ENCODE measurements at places on chromosomes 4 and X.

DNA sequence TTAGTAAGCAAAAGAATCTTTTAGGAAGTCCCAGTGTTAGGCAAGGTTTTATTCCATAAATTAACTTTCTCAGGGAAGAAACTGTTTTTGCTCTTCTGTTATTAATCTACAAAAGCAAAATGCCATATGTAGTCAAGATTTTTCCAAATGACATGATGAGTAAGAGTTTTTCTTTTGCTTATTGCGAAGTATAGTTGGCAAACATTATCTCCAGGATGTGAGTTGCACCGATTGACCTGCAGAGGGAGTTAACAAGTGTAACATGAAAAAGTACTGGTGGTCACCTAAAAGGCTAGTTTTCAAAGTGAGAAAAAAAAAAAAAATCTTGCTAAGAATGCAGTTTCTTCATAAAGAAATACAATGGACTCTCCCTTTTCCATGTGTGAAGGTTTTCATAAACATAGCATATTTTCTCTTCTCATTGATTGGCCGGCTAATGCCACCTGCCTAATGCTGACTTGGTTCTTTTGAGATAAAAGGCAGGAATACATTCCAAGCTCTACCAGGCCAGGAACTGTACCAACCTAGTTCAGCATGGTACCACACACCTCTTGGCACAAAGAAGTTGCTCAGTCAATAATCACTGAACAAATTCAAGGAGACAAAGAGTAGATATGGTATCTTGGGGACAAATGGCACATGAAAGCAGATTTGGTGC is 100.2 kb downstream of the LNX1 start:
- DNase-seq, result no peak

DNA sequence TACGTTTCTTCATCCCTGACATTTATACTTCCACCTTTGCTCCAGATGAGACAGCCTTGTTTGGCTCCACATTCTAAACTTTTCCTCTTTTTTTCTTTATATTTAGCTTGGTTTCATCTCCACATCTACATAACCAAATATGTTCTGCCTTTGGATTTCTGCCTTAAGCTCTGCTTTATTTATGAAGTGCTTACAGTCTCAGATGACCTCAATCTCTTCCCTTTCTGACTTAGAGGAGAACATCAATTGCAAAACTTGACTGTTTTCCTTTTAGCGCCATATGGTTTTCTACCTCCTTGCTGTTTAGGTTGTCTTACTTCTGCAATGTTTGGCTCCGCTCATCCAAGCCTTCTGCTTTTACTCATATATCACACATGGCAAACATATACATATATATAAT is 7.5 kb downstream of the ASB5 start:
- DNase-seq, result no peak

- no peak for DNase-seq
Measured at GRCh38 chr4:38489924-38490639, 173.9 kb upstream of the KLF3 start.

- DNase-seq, result no peak
Measured at GRCh38 chrX:2694914-2695267, 3.8 kb downstream of the CD99 start.

GRCh38 chr4:24988776-24989175 is 42.0 kb downstream of the LGI2 start:
- DNase-seq, result no peak

DNA sequence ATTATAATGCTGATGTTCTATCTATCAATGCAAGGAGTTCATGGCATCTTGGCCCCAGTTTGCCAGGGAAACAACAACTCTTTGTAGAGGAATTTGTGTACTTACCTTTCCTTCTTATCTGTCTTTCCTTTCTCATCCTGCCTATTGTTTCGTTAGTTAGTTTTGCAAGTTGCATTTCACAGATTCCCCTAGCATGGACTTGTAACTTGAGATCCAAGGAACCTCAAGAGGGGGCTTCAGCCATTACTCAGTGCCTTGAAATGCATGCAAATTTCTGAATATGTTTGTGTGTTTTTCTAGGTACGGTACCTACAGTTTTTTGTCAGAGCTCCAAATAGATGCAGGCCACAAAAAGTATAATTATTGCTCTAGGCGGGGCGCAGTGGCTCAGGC is 203.6 kb downstream of the LDB2 start:
- no peak for DNase-seq

- no peak for DNase-seq
Measured at GRCh38 chr4:88442689-88443191, 14.2 kb upstream of the HERC5 start.

DNA sequence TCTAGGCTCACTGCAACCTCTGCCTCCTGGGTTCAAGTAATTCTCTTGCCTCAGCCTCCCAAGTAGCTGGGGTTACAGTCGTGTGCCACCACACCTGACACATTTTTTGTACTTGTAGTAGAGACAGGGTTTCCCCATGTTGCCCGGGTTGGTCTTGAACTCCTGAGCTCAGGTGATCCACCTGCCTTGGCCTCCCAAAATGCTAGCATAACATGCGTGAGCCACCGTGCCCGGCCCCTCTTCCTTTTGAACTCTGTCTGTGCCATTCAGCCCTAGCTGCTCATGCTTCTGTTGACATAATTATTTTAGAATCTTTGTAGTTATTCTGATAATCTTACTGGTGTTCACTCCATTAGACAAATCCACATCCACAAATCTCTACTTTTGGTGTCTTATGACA is 1231.3 kb upstream of the ADGRL3 start:
- DNase-seq, result no peak

- no peak for DNase-seq
Measured at GRCh38 chrX:132916349-132916748, 42.1 kb downstream of the HS6ST2 start.

DNA sequence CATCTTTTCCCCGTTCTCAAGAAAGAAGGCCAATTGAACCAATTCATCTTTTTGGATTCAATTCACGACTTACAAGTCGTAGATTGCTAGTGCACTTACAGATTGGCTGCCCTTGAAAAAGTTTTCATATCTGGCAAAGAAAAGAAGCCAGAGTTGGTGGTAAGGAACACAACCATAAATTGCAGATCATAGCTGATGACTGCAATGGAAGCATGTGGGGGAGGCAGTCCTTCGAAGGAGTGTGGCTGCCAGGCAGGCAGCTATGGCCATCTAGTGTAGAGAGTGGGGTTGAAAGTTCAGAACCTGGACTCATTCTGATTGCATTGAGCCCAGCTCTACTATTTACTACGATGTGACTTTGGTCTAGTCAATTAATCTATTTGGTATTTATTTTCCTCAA is 4.5 kb downstream of the GPM6A start:
- DNase-seq, result no peak

DNA sequence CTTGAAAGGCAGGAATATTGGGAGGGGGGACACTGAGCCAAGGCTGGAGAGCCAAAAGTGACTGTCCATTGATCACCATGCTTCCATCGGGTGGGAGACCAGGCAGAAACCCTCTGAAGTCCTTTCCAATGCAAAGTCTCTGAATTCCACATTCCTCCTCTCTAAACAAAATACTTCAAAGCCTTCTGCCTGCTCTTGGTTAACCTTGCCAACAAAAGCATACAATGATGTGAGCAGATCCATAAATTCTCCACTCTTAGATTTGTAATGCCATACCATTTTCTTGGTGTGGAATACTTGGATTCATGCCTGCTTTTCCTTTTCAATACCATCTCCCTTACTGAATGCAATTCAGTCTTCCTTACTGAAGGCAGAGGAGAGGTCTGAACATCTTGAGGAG is 74.1 kb upstream of the FAM9B start:
- no peak for DNase-seq

DNA sequence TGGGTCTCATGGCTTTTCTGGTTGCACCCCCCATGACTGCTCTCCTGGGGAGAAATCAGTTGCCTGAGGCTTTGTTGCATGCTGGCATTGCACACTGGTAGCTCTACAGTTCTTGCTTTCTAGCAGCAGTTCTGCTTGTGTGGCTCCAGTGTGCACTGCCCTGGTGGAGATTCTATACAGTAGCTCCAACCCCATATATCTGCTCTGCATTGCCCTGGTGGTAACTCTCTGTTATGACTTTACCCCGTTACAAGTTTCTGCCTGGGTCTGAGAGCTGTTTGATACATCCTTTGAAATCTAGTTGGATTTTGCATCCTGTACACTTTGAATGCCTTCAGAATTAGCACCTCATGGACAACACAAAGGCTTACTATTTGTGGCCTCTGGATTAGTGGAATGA is 241.4 kb upstream of the EPHA5 start:
- DNase-seq, result no peak

- no peak for DNase-seq
Measured at GRCh38 chr4:24984602-24985532, 45.9 kb downstream of the LGI2 start.

- DNase-seq, result no peak
Measured at GRCh38 chr4:140865253-140866217, 109.3 kb upstream of the TBC1D9 start.

- no peak for DNase-seq
Measured at GRCh38 chrX:151697522-151697921, 2.3 kb downstream of the PRRG3 start.

DNA sequence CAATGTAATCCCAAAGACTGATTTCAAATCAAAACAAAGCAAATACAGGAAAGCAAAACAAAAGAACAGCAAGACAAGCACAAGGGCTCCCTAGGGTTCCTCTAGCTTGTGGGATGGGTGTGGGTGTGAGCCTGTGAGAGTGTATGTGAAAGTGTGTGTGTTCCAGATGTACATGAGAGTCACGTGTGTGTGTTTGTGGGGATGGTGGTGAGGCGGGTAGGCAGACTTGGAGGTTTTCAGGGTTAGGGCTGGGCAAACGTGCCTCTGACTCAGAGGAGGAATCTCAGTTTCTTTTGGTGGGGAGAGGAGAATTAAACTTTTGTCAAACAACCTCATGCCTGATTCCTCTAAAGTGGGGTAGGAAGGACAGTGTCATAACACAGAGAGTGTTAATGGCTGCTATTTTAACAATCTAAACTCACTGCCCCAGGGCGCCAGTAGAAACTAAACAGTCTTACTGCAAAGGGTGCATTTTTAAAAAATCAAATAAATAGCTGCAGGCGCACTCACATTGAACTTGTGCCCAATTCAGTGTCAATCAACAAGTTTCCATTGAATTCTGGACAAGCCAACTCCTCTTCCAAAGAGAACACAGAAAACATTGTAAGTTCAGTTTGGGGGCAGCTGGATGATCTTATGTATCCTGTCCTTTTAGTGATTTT is 51.8 kb downstream of the CHRDL1 start:
- no peak for DNase-seq

- DNase-seq, result no peak
Measured at GRCh38 chr4:162406637-162407365, 243.0 kb upstream of the FSTL5 start.

- no peak for DNase-seq
Measured at GRCh38 chr4:85531560-85532341, 56.8 kb downstream of the ARHGAP24 start.

GRCh38 chr4:78481180-78481579 is 70.4 kb upstream of the ANXA3 start:
- no peak for DNase-seq

DNA sequence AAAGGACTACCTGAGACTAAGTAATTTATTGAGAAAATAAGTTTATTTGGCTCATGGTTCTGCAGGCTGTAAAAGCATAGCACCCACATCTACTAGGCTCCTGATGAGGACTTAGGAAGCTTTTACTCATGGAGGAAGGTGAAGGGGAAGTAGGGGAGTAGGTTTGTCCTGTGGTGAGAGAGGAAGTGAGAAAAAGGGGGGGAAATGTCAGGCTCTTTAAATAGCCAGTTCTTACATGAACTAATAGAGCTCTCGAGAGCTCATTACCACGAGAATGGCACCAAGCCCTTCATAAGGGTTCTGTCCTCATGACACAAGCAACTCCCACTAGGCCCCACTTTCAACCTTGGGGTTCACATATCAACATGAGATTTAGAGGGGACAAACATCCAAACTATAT is 125.5 kb upstream of the NRK start:
- no peak for DNase-seq

DNA sequence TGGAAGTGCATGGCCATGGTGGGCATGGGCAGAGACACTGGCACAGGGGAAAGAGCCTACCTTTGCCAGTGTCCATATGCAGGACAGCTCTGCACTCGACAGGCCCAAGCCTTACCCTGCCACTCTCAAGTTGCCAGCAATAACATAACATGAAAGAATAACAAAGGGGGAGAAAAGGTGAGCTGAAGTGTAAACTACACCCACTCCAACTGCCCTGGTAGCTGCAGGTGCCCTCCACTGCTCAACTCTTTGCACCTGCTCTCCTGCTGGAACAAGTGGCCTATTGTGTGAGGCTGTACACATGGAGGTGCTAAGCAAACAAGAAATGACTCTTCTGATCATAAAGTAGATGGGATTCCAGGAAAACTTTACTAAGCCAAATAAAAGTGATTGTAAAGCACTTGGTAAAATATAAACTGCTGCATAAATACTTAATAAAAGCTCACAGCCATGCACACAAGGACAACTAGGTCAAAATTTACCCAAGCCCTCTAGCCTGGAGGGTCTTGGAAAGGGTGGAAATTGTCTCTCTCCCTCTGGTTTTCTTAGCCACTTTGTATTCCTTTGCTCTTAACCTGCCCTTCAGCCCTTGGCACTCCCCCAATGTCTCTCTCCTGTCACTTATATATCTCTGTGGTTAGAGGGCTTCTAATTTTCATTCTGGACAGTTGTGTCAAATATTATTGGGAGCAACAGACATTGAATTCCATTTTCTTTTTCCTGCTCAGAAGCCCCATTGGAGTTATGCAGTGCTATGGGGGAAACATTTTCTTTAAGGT is 261.2 kb upstream of the GPC4 start:
- no peak for DNase-seq

- no peak for DNase-seq
Measured at GRCh38 chr4:140005699-140006098, 148.3 kb downstream of the MAML3 start.

DNA sequence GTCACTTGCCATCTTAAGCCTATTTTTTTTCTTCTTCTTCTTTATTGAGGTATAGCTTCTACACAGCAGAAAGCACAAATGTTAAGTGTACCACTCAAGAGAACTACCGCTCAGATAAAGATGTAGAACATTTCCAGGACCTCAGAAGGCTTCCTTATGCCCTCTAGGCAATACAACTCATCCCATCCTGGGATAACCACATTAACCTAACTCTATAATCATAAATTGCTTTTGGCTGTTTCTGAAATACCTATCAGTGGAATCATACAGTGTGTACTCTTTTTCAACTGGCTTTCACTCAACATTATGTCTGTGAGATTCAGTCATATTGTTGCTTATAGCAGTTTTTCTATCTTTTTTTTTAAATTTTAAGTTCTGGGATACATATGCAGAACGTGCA is 51.7 kb downstream of the ARFIP1 start:
- DNase-seq, result no peak

GRCh38 chrX:63664741-63665140 is 120.3 kb downstream of the ARHGEF9 start:
- no peak for DNase-seq

DNA sequence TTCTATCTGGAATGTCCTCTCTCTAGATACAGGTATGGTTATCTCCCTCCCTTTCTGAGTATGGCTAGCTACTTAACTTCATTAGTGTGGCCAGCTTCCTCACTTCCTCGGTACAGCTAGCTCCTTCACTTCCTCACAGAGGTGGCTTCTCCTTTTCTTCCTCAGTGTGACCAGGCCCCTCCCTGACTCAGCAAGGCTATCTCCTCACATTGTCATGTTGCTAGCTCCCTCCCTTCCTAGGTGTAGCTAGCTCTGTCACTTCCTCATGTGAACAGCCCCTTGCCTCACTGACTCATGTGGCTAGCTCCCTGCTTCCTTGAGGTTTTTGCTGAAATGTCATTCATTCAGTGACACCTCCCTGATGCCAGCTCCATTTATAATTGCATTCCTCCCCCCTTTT is 67.3 kb upstream of the DDIT4L start:
- no peak for DNase-seq

- DNase-seq, result no peak
Measured at GRCh38 chr4:163172647-163173046, 6.0 kb upstream of the NAF1 start.

- no peak for DNase-seq
Measured at GRCh38 chr4:186486172-186486571, 69.2 kb downstream of the MTNR1A start.
